ENCODE measurements at places on chromosomes 5 and 9.

GRCh38 chr5:43193894-43194265 lies 1.9 kb downstream of the NIM1K start:
- DNase-seq = peak; percentile 63

DNA sequence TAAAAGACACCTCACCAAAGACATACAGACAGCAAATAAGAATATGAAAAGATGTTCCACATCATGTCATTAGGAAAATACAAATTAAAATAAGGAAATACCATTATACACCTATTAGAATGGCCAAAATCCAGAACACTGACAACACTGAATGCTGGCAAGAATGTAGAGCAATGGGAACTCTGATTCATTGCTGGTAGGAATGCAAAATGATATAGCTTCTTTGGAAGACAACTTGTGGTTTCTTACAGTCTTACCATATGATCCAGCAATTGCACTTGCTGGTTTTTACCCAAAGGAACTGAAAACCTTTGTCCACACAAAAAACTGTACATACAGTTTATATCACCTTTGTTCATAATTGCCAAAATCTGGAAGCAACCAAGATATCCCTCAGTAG lies 6.5 kb downstream of the TMEM161B start:
- no peak for DNase-seq

- no peak for DNase-seq
Measured at GRCh38 chr5:169893571-169893970, 86.7 kb downstream of the INSYN2B start.

DNA sequence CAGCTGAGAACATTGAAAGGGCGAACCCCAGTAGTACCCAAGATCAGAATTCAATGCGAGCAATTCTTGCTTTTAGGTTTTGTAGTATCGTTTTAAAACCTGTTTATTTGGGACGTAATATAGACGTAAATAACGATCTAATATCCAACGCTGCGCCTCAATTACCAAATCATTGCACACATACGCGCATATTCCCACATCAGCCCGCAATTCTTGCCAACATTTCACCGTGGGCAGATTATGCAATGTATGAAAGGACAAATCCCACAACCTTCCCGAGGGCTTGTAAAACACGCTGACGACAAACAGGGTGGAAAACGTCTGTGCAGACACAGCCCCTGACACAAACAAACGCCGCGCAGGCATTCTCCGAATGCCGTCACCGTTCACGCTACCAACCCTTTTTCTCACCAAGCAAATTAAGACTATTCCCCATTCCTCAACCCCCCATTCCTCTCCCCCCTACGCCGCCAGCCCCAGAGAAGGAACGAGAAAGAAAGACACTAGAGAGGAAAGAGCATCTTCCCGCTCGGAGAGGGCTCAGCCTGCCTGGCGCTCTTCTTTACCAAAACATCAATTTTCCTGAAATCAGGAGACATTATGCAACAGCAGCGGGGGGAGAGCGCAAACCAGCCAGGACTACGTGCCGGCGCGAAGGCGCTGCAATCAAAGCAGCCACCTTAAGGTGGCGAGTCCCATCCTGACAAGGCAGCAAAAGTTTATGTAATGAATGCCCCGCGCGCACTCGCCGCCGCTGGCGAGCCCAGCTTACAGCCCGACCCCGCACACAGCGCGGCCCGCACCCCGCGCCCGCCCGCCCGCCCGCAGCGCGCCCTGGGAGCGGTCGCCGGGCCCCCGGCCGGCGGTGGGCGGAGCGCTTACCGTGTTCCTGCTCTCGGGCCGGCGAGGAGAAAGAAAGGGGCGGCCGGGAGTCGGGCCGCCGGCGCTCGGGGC lies 597 bp downstream of the NFIL3 start:
- peak; percentile 38 for DNase-seq

GRCh38 chr9:27157097-27157496 lies 48.1 kb downstream of the TEK start:
- DNase-seq = no peak

GRCh38 chr5:174618589-174618988 lies 105.8 kb upstream of the MSX2 start:
- DNase-seq = no peak

DNA sequence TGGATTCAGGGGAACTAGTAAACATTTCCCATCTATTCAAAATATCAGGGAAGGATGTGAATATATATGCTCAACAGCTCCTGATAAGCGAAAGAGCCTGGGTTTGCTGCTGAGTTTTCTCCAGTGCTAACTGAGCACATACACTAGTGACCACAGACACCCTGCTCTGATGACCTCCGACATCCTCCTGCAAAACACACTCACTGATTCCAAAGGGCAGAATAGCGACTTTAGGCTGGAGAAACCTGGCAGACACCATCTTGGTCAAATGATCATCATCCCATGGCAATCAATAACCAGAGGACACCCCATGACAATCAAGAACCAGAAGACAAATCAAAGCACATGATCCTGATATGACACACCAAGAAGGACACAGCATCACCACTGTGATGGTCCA lies 9.2 kb upstream of the GADD45G start:
- DNase-seq = no peak

DNA sequence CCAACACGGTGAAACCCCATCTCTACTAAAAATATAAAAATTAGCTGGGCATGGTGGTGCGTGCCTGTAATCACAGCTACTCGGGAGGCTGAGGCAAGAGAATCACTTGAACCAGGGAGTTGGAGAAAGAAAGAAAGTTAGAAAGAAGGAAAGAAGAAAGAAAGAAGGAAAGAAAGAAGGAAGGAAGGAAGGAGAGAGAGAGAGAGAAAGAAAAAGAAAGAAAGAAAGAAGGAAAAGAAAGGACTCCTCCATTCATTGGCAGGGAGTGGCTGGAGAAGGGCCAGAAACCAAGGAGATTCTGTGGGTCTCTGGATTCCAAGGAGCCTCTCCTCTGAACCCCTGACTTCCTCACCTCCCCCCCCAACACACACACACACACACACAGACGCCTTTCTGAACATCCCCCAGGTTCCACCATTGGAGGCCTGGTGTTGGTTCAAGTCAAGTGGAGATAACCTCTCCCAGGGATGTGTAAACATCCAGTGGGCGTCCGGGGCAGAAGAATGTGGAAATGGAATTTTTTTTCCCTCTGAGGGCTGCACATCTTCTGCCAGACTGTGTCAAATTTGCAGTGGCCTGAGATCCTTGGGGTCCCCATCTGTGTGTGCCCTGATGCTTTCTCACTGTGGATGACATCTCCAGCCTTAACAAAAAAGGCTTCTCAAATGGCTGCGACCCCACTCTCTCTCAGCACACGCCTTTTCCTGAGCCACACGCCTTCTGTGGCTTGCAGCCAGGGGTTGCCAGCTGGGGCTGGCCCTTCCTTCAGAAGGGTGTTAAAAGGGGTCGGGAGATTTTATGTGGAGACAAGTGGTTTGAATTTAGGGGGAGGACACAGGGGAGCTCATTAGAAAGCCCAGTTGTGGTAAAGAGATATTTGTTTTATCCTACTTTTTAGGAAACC lies 109.3 kb upstream of the HAND1 start:
- DNase-seq = no peak

- no peak for DNase-seq
Measured at GRCh38 chr5:175772747-175773533, 98.4 kb upstream of the CPLX2 start.

- DNase-seq = no peak
Measured at GRCh38 chr9:27365707-27366376, 68.9 kb upstream of the EQTN start.

- DNase-seq = no peak
Measured at GRCh38 chr5:159873680-159874079, 42.6 kb upstream of the ADRA1B start.

DNA sequence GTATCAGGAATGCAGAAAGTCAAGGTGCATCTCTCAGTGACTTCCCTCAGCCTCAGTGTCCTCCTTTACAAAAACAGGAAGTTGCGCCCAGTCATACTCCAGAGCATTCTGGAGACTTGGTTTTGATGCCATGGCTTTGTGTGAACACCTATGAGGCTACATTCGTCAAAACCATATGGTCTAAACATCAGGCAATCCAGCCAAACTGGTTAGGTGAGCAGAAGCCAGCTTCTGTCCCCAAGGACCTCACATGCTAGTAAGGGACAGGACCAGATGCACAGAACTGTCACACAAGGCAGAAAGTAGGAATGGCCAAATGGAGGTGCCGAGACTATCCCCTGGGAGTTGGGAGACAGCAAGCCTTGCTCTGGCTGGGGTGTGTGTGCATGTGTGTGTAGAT lies 217.2 kb downstream of the MELK start:
- no peak for DNase-seq
